ENCODE measurements at places on chromosomes 5 and 9.
A peak's percentile ranks its signal among the peaks of the same experiment; 100 is the strongest.

- no peak for DNase-seq
Measured at GRCh38 chr9:129939431-129939830, 103.6 kb downstream of the FNBP1 start.

- DNase-seq = no peak
Measured at GRCh38 chr9:114059047-114059803, 18.9 kb downstream of the AMBP start.

GRCh38 chr5:2582507-2582906 lies 169.0 kb downstream of the IRX2 start:
- no peak for DNase-seq

GRCh38 chr5:61332358-61332749 lies 296 bp downstream of the ZSWIM6 start:
- no peak for DNase-seq

GRCh38 chr5:145443366-145443765 lies 391.8 kb downstream of the PRELID2 start:
- DNase-seq = no peak

GRCh38 chr9:112042244-112042638 lies 132.9 kb downstream of the SUSD1 start:
- DNase-seq = no peak

DNA sequence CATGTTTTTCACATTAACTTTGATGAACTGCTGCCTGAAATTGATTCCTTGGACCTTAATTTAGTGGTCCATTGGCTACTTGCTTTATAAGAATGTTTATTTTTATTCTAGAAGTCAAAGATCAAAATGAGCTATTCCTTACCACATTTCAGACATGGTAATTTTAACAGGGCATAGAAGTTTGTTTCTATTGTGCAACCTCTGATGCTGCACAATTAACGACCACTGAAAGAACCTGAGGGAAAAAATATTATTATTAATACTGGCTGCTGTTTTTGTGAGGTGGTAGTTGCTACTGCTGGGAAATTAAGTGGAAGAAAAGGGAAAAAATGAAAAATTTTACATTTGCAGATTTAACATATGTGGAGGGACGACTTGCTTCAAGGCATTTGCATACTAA lies 37.9 kb upstream of the RAB3C start:
- no peak for DNase-seq

GRCh38 chr9:99235926-99236634 lies 14.0 kb downstream of the SEC61B start:
- DNase-seq = no peak

- no peak for DNase-seq
Measured at GRCh38 chr5:75052192-75053053, at the start of gene GCNT4. Gene GCNT4, minus strand, starts transcription at chr5:75052558. Its CDS starts 22,521 bp downstream, at chr5:75030037.

DNA sequence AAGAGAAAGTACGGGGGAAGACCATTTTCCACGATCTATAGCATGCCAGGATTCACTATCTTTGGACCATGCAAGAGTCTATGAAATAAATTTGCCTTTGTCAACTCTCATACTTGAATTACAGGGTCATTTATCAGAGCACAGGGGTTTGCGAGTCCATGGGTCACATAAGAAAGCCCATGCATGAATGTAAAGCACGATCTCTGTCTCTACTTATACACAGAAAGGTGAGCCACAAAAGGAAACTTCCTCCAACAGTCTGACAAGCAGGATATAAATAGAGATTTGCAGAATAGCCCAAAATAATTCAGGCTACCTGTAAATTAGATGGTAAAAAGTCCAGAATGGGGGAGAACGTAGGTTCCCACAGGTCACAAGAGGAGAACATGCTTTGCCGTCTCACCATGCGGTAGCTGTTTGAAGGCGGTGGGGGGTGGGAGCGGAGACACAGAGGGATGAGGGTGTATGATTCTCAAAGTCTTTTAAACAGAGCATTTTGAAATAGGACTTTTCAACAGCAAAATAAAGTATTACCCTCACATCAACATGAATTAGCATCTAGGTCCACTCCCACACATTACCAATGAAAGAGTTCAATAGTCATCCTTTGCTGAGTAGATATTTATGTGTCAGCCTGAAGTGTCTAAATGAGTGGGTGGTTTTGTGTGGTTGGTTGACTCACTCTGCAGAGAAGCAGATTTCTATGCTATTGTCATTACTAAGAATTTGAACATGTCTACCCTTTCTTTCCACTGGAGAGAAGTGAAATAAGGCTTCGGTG lies 279.7 kb downstream of the EBF1 start:
- peak; percentile 67 for DNase-seq

GRCh38 chr5:138824516-138824915 lies 50.6 kb downstream of the LRRTM2 start:
- DNase-seq = no peak

- no peak for DNase-seq
Measured at GRCh38 chr9:79604921-79605562, 33.3 kb downstream of the TLE4 start.

GRCh38 chr5:175288048-175288621 lies 155.8 kb downstream of the DRD1 start:
- peak; percentile 87 for DNase-seq

- peak; percentile 4 for DNase-seq
Measured at GRCh38 chr9:28378231-28378630, 805.0 kb upstream of the C9orf72 start.

GRCh38 chr9:12640016-12640587 lies 53.1 kb upstream of the TYRP1 start:
- DNase-seq = peak; percentile 68

DNA sequence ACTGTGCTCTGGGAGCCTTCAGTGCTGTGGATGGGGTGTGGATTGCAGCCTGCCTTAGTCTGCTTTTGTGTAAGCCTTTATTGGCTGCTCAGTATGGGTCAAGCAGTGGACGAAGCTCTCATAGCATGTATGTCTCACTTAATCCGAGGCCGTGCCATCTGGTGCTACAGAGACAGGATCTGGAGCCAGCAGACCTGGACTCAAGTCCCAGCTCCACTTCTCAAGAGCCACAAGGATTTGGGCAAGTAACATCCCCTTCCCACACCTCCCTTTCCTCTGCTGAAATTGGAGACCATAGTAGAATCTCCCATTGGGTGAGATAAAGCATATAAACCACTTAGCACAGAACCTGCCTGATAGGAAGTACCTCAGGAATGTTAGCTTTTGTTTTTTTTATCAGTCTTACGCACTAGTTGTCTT lies 23.4 kb upstream of the LECT2 start:
- no peak for DNase-seq

Data from bronchial epithelial cell (primary cell).